NCI-H1694 treated with DMSO at 0.1 percent for 48 hours (cell line): ENCODE measurements at places on chromosomes 1 and 21.

DNA sequence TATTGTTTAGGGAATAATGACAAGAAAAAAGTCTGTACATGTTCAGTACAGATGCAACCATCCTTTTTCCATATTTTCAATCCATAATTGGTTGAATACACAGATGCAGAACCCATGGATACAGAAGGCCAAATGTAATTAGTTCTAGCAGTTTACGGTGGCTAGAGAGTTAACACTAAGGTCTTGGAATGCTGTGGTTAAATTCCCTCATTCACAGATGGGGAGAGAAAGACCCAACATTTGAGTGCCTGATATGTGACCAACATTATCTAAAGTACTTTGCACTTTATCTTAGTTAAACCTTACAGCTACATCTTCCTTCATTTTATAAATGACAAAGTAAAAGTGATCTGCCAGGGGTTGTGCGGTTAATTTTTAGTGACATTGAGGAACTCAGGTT lies 5.3 kb downstream of the SCMH1 start:
- DNase-seq: no peak

GRCh38 chr21:33825915-33826314 lies 89.7 kb downstream of the ATP5PO start:
- DNase-seq: no peak

DNA sequence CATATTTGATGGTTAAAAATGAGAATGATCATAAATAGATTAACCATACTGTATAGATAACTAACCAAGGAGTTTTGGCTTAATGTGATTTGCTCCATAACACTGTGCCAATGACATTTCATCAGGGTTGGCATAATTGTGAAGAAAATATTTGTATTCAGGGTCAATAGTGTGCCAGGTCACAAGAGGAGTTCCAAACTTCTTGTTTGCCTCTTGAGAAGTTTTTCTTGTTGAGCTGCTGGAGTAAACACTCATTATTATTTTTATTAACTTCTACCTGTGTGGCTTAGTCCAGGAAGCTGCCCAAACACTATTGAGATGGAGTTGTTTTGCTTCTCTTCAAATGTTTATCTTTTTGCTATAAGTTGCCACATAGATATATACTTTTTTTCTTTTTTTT lies 7.5 kb downstream of the MAP7D1 start:
- no peak for DNase-seq

- DNase-seq: no peak
Observed at GRCh38 chr1:66681686-66682085, 70.6 kb upstream of the DYNLT5 start.

DNA sequence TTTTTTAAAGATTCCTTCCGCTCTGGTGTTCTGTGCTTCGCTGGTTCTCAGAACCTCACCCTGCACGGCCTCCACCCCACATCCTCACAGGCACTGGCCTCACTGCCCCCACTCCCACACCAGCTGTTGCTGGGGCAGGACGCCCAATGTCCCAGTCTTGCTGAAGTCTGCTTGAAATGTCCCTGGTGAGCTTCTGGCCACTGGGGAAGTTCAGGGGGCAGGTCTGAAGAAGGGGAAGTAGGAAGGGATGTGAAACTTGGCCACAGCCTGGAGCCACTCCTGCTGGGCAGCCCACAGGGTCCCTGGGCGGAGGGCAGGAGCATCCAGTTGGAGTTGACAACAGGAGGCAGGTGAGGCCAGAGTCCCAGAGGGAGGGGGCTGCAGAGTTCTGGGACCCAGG lies at the start of gene C1QA:
Gene C1QA, plus strand, starts transcription at position 276 of the 400 bp plus-strand sequence. CDS start 989 bp downstream, outside the sequence.
- DNase-seq: no peak

- DNase-seq: no peak
Observed at GRCh38 chr1:66294707-66295370, 239.1 kb upstream of the SGIP1 start.

GRCh38 chr1:220139966-220140365 lies 46.0 kb downstream of the IARS2 start:
- no peak for DNase-seq

- DNase-seq: no peak
Observed at GRCh38 chr1:159715855-159716254, 1.5 kb upstream of the CRP start.

- DNase-seq: no peak
Observed at GRCh38 chr1:29458737-29459619, 222.7 kb downstream of the PTPRU start.

DNA sequence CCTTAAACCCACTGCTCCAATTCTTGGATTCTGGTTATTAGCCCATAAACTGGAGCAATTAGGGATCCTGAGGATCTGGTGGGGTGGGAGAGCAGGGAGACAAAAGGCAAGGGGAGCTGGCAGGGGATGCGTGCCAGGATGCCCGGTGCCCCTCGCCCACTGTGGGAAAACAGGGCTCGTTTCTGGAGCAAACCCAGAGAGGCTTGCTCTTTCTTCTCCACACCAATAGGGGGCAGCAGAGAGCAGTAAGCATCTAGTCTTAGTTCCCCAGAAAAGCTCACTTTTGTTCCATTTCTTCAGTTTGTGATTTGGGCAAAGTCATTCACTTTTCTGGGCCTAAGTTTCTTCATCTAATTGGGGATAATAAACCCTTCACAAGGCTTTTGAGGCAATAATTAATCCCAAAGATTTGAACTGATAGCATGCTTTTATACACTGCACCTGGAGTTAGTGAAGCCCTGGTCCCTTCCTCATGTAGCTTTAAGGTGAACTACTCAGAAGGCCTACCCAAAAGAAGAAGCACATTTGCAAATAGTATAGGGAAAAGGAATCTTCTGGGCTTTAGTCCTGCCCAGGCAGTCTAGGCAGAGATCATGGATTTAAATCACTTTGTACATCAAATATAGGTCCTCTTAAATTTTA lies 160.6 kb upstream of the USP24 start:
- DNase-seq: peak; percentile 71

DNA sequence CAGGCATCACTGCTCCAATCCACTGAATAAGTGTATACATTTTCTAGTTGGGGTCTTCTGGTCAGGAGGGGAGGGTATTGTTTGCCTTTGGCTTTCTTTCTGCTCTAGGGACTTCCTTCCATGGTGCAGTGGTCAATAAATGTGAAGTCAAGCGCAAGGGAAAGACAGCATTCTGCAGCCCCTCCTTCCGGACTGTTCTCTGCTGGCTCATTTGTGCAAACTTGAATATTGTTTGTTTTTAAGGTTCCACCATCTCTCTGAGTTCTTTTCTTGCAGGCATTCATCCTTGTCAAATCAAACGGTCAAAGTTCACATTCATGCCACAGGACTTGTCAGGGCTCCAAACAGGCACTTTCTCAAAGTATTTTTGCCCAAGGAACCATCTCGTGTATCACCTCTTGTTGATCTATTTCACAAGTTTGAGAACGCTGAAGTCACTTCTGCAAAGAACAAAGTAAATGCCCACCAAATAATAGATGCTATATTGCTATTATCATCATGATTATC lies 205.6 kb upstream of the KAZN start:
- DNase-seq: no peak

GRCh38 chr1:84148758-84149157 lies 4.7 kb downstream of the PRKACB start:
- DNase-seq: no peak

DNA sequence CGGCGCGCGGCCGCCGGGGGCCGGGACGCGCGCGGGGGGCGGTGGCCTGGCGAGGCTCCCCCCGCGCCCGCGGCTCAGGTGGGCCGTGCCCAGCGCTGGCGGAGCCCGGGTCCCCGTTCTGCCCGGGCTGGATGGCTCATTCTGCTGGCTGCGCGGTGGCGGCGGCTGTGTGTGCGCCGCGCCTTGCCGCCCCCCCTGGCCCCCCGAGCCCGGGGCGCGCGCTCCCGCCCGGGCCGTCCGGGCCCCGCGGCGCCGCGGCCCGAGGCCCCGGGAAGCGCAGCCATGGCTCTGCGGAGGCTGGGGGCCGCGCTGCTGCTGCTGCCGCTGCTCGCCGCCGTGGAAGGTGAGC lies at the start of gene EPHB2:
Gene EPHB2, plus strand, starts transcription at position 139 of the 349 bp plus-strand sequence. Its CDS starts 144 bp downstream, at position 283.
- peak; percentile 16 for DNase-seq
